CD4-positive, alpha-beta T cell (primary cell): ENCODE measurements at places on chromosomes 3 and 15.

DNA sequence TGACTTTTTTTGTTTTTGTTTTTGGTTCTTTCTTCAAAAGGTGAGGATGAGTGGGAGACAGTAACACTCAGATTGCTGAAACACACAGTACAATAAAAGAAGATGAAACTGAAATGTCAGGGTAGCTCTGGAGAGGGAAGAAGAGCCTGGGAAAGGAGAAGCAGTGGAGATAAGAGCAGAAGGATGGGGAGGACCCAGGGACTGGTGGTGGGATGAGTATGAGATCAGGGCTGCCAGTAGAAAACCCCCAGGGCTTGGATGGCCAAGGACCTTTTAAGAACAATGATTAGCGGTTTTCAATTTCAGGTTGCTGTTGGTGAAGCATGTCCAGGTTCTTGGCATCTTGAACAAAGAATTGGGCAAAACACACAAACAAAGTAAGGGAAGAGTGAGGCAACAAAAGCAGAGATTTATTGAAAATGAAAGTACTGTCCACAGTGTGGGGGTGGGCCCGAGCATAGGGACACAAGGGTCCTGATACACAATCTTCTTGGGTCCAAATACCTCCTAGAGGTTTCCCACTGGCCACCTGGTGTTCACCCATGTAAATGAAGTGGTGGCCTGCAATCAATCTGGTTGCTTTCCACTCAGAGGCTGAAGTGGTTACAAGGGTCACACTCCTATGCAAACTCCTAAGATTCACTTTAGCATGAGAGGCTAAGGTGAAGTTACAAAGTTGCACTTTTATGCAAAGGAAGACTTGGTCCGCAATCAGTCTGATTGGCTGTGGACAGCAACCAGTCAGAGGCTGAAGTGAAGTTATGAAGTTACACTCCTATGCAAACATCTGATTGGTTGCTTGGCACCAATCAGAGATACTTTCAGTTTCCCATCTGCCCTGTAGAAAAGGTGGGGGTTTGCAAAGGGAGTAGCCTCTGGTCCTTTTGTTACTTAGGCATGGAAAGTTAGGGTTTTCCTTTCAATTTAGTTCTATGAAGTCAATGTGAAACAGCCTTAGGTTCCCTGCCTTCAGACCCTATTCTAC, 26.1 kb upstream of the MFSD1 start:
- no peak for DNase-seq

- no peak for DNase-seq
These were observed 11.4 kb downstream of the FHIT start for GRCh38 chr3:61239871-61240270.

DNA sequence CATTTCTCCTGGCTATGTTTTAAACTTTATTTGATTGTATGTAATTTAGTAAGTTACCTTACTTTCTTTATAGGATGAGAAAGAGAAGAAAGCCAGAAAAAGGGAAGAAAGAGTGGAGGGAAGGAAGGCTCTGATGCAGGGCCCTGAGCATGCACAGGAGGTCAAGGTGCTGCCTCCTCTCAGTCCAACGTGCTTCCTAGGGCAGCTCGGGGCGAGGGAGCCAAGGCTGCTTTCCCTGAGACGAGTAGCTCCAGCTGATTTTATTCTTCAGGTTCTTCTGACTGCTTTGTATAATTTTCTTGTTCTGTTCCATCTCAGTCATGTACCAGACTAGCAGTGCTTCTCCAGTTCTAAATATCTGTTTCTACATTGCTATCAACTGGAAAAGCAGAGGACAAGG, 3.4 kb downstream of the CORO2B start:
- DNase-seq = no peak

- DNase-seq = no peak
These were observed 23.5 kb upstream of the INO80 start for GRCh38 chr15:41139619-41140018.

DNA sequence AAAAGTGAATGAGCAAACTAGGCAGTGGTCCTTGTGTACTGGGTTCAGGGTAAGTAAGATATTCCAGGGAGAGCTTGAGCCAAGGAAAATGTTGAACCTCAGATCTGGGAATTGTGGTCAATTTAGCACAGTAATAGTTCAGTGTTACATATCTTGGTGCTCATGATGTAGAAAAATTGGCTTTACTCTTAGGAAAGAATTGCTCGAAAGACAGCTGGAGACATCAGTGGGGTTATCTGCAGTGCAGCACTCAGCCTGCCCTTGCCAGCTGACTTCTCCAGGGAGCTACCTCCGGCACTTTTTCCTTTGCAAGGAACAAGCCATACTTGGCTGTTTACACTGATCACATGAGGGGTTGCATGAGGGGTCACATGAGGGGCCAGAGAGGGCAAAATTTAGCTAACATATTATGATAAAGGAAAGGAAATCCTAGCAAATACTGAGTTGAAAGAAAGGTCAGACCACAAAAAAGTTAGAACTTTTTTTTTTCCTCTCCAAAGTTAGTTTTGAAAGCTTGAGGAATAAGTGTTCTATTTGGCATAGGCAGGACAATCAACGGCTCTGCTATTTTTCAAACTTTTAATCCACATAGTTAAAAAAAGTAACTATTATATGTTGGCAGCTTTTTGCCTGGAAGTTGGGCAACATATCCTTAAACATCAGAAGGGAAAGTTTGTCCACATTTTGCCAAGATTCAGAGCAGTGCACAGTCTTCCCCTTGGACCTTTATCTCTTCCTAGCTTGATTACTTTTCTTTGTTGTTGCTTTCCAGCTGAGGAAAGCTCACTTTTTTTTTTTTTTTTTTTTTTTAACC, 92.4 kb downstream of the COL6A6 start:
- no peak for DNase-seq

DNA sequence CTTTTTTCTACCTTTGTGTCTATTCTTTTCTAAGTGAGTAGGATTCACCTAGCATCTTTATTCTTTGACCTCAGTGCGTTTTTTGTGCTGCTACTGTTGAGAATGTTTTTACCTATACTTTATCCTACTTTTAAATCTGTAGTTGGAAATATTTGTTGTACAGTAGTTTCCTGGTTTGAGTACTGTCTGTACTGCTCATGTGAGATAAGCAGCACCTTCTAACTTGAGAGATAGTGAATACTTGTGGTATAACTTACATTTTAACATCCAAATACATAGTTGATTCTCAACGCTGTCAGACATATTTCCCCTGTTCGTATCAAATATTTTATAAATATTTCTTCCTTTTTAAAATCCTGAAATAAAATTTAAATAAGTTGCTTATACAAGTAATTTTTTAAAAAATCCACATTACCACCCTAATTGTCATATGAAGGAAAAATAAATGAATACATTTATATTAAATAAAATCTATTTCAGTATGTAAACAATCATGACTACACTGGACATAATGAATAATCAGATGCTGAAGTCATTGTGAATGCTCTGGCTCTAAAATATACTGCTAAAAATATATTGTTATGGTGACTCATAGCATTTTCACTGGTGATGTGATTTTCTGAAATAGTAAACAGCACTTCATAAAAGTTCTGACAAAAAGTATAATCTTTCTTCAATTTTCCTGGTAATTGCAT, 17.4 kb downstream of the ATP11B start:
- DNase-seq = no peak

- DNase-seq = peak; percentile 74
These were observed 2.1 kb downstream of the TRIM69 start for GRCh38 chr15:44738340-44738984.

DNA sequence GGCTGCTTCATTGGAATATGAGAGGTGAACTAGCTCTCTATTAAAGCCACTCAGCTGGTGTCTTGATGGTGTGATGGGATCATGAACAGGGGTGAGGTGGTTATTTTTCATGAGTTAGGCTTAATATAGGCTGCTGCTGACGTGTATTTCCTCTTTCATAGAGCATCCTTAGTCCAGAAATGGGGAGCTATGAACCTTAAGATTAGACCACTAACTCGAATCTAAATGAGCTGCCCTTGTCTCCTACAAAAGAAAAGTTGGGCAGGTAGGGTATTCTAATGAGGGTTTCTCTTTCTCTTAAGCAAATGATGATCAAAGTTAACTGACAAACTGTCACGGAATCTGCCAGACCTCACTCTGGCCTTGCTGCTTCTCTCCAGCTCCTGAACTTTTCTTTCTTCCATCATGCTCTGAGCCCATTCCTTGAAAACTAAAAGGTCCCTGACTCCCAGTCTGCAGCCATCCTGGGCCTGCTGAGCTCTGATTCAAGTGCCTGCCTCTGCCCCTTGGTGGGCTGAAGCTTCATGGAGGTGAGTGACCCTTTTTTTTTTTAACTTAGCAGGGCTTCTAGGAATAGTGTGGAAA, at the start of gene TRIM69:
Gene TRIM69 (plus strand): TSS at position 348 of the 585 bp plus-strand sequence. CDS start 177 bp downstream, at position 525.
- DNase-seq = no peak
